ENCODE measurements at places on chromosomes 7 and 10.

DNA sequence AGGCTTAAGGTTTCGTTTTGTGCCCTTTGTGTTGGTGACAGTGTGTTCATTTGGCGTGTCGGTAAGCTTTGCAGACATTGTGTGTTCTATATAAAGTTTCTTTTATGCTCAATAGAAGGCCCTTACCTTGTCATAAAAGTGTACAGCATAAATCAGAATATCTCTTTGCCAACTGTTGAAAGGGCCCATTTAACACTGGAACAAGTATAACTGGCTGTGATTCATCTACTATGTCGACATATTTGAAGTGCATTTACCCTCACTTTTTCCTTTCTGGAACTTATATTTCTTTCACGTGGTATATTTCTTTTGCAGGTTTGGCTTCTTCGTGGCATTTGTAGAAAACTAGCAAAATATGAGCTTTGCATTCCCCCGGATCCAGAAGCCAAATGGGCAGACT is 32.7 kb downstream of the EEPD1 start:
- DNase-seq = no peak

GRCh38 chr10:15719049-15719898 is 448 bp downstream of the ITGA8 start:
- peak; percentile 61 for DNase-seq

- DNase-seq = no peak
These were observed 104.2 kb downstream of the NPY start for GRCh38 chr7:24388212-24388611.

DNA sequence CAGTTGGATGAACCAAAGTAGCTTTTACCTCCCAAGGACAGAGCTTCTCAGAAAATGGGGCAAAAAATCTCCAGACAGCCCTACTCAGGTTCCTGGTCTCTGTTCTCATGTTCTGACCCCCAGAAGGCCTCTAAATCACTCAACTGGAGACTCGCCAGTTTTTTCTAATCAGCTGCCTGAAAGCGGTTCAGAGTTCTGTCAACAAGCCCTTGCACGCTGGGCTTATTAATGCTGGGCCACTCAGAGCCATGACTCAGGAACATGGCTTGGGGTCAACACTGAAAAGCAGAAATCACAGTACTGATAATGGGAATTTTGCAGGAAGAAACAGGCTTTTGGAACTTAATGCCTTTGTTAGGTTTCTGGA is 15.3 kb downstream of the ECHDC3 start:
- no peak for DNase-seq

DNA sequence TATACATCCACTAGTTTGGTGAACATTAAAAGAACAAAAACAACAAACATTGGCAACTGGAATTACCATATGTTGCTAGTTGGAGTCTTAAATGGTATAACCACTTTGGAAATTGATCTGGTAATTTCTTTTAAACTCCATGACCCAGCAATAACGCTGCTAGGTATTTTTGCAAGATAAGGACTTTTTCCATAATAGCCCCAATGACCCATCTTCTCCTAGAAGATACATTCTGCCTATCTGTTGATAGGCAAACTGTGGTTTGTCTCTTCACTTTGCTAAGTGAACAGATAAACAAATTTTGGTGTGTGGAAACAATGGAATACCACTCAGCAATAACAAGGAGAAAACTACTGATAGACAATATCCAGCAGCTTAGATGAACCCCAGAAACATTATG is 30.6 kb upstream of the MTURN start:
- DNase-seq = no peak

- DNase-seq = no peak
These were observed 5.8 kb downstream of the FLNC start for GRCh38 chr7:128835790-128836641.

DNA sequence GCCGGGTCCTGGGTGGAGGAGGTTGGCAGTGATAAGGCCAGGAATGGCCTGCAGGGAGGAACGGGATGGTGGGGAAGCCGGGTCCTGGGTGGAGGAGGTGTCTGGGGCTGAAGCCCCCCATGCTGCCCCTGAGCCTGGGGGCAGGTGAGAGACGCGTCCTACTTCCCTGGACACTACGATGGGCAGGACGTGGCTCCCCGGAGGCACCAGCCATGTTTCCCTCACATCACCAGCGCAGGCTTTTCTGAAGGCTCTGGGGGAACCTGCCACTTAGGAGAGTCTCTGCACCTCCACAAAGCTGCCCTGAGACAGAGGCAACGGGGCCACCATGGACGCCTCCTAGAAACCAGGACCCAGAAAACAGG is 324.8 kb downstream of the DNAJB6 start:
- DNase-seq = no peak

DNA sequence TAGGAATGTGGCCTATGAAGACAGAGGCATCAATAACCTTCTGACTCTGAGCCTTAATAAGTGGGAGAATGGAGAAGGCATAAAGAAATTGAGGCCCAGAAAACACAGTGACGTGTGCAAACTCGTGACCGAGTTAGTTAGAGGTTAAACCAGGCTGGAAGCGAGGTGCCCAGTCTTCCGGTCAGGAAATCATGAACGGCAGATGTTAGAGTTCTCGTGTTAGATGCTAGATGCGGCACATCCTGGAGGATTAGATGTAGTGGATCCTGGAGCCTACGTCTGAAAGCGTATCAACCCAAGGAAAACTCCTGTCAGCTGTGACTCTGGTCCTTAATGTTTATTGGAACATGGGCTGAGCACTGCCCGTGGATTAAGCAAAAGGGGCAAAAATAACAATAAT is 275.9 kb downstream of the TCF7L2 start:
- no peak for DNase-seq

DNA sequence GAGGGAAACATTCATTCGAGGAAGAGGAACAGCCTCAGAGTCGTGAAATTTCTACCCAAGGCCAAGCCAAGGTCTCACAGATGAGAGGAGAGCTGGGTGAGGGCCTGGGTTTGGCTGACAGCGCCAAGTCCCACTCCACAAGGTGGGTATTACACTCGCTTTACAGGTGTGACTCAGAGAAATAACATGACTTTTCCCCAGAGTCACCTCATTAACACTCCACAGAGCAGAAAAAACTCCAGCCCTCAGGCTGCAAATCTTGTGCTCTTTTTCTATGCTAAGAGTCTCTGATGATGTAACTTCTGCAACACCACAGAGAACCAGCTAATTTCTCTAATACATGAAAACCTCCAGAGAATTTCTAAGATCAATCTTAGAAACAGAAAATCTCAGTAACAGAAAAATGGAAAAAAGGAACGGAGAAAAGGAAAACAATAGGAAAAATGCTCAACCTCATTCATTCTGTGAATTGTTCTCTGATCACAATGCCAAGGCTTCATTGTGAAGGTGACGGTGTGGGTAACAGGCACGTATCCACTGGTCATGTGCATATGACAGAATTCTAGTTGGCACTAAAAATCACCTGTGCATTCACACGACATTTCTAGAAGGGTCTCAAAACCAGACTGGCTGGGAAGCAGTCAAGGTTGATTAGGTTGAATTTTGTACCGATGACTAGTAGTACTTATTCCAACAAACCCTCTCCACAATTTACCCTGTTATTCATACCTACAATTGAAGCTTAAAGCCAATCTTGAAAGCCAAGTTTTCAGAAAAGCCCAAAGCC is 20.3 kb downstream of the YWHAG start:
- no peak for DNase-seq

DNA sequence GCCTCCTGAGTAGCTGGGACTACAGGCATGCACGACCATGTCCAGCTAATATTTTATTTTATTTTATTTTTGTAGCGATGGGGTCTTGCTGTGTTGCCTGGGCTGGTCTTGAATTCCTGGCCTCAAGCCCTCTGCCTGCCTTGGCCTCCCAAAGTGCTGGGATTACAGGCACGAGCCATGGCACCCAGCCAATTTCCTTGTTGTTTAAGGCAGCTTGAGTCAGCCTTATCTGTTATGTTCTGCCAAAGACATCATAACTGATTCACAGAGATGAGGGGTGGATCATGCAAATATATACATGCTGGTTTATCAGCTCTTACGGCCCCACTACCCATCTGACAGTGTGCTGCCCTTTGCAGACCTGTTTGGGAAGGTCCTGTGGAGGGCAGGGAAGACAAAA is 826.7 kb downstream of the TYW1 start:
- DNase-seq = no peak

- DNase-seq = no peak
These were observed 209.7 kb upstream of the AUTS2 start for GRCh38 chr7:69388452-69389137.

- no peak for DNase-seq
These were observed 574 bp downstream of the MARCHF5 start for GRCh38 chr10:92291616-92291865.

- peak; percentile 23 for DNase-seq
These were observed 24.5 kb upstream of the GTF2IRD1 start for GRCh38 chr7:74429153-74429747.

DNA sequence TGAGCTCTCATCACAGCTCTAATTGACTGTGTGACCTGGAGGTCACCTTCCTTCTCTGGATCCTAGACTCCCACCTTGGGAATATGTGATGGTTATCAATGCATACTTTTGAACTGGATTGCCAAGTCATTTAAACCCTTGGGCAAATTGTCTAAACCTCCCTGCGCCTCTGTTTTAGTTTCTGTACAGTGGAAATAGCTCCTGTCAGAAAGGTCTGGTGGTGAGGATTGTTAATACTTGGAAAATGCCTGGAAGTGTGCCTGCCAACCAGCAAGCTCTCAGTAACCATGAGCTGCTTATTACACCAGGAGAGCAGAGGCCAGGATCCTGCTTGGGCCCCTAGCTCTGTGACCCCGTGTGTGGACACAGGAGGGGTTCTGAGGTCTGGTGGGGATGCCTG is 108.7 kb upstream of the PPIF start:
- DNase-seq = no peak
